Kasumi-1 (cell line): ENCODE measurements at places on chromosomes 7 and 10.

- DNase-seq: peak; percentile 63
Measured at GRCh38 chr10:80443531-80443974, 10.6 kb upstream of the TSPAN14 start.

DNA sequence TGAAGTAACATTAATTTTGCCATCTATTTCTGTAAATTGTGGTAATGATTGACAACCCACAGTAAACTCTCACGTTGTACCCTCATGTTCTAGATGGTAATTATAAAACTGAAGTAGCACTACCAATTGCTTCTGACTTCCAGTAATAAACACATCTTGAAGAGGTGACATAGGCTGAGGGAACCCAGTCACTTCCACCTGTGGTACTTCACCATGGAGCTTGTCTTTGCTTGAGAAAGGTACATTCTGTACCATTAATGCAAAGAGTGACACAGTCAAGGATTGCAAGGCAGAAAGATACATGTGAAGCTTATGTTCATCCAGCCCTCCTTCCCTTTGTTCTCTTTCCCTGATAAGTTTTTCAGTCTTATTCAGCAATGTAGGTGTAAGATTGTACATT is 11.2 kb downstream of the CAPZA2 start:
- no peak for DNase-seq

- DNase-seq: no peak
Measured at GRCh38 chr7:100699018-100699417, 5.0 kb upstream of the GIGYF1 start.

DNA sequence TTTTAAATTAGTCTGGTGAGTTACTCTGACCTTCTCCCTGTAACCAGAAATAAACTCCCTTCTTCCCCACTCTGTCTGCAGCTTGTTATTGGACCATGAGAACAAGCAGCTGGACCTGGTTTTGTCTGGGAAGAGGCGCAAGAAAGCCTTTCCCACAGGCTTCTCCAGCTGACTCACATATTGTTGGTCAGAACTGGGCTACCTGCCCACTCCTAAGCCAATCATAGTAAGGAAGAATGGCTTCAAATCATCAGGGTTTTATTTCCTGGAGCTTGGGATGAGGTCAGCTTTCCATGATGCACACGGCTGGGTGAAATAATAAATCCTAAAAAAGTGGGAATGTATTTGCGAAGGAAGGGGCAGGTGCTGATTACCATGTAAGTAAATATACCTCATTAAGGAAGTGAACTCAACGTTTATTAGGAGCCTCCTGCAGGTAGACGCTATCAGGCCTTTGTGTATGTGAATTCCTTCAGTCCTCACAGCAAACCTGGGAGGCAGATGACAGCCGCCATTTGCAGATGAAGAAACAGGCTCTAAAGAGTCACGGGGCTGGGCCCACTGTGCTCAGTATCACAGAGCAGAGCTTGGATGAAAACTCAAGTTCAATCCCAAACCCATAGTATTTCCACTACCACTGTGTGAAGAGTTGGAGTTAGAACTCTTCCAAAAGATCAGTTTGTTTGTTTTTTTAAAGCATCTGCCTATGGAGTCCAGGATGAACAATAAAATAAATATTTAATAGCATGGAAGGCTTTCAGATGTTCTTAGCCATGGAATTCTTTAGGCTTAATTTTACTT is 32.8 kb downstream of the IL15RA start:
- DNase-seq: no peak

- no peak for DNase-seq
Measured at GRCh38 chr10:127290850-127291249, 94.5 kb upstream of the INSYN2A start.

DNA sequence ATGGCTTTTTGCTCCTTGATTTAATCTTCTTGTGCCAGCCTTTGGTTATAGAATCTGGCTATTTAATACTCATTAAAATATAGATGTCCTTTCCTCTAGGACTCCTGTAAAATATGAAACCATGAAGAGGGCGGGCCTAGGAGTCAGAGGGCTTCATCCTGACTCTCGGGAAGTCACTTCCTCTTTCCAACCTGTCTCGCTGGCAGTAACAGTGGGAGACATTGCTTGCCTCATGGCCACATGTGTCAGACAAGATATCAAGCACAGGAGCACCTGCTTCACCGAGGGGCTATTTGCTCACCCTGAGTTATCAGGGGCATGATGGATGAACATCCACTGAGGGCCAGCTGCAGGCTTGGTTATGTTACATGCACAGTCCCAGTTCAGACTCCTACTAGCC is 31.0 kb downstream of the SLIT1 start:
- DNase-seq: peak; percentile 57

DNA sequence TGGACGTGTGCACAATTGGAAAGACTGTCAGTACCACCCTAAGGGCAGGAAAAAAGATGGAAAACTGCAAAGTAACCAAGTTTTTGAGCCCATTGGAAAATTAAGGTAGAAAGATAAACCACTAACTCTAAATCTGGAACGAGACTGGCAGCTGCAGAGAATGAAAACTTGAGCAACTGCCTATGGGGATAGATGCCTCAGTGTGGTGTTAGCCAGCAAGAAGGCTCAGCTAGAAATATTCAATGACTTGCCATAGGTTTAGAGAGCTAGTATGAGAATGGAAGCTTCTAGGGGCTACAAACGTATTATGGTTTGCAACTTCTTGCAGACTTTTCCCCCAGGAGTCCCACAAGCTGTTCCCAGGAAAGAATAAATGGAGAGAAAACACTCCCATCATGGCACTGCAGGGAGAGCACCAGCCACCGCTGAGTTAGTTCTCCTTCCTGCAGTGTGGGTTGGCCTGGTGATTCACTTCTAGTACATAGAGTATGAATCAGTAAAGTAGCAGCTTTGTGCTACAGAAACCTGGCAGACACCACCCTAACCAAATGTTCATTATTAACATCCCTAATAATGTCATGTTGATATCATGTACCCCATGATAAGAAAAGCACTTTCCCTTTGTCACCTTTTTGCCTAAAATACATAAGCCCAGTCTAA is 372.4 kb upstream of the VWC2 start:
- DNase-seq: no peak

GRCh38 chr10:73060738-73061635 is 35.7 kb downstream of the P4HA1 start:
- peak; percentile 77 for DNase-seq

DNA sequence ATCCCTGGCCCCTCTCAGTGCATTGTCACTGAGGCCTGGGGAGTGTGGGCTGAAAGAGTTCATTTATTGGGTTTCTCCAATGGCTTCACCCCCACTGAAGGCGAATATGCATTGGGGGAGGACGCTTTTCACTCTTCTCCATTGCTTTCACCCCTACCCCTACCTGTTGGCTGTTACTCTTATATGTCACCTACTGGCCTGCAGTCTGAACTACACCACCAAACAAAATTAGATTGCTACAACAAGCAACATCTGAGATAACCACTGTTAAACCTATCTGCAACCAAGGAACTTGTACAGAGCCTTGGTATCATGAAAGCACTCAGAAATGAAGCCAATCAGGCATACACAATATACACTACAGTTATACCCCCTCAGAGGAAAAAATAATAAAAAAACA is 203.7 kb downstream of the REEP3 start:
- peak; percentile 23 for DNase-seq

DNA sequence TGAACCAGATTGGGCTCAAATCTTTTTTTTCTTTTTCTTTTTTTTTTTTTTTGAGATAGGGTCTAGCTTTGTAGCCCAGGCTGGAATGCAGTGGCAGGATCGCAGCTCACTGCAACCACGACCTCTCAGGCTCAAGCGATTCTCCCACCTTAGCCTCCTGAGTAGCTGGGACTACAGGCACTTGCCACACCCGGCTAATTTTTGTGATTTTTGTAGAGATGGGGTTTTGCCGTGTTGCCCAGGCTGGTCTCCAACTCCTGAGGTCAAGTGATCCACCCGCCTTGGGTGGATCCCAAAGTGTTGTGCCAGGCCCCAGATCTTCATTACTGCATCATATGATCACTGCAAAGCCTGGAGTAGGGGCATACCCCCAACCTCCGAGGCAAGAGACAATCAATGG is 2.8 kb downstream of the DNAJC30 start:
- no peak for DNase-seq

- DNase-seq: no peak
Measured at GRCh38 chr7:68922850-68923249, 675.4 kb upstream of the AUTS2 start.

- DNase-seq: no peak
Measured at GRCh38 chr10:61068471-61068870, 124.5 kb upstream of the RHOBTB1 start.

DNA sequence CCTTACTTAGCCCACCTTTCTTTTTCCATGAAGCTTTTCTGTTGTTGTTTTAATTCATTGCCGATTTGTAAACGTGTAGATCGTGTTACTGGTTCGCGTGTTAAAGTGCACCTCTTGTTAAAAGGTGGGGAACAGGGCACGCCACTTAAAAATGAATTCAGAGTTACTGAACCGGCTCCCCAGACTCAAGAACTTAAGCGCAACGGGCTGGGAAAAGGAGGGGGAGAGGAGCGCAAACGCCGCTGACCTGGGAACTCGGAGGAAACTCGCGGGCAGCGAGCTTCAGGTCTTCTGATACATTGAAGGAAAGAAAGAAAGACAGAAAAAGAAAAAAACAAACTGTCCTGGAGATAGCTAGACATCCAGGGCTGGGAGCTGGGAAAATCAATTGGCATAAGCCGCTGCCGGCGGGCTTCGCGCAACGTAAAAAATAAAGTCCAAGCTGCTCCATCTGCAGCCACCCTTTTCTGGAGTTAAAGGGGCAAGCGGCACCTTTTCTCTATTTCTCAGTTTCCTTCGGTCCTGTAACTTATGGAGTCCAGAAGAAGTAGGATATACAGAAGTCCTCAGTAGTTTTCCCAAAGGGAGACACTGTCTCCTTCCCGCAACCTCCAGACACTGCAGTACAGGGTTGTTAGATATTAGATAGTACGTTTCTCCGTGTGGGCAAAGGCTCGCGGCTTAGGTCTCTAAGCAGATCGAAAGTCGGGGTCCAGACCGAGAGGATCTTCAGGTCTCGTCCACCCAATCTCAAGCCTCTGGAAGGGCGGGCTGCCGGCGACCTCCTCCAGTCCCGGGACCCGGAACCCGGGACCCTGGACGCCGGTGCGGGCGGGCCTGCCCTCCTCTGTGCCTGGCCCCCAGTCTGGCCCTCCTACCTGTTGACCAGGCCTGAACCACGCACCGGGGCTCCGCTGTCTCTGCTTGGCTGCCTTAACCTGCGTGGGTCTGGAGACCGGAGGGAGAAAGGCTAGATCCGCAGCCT is 1.8 kb upstream of the DLX6 start:
- no peak for DNase-seq

DNA sequence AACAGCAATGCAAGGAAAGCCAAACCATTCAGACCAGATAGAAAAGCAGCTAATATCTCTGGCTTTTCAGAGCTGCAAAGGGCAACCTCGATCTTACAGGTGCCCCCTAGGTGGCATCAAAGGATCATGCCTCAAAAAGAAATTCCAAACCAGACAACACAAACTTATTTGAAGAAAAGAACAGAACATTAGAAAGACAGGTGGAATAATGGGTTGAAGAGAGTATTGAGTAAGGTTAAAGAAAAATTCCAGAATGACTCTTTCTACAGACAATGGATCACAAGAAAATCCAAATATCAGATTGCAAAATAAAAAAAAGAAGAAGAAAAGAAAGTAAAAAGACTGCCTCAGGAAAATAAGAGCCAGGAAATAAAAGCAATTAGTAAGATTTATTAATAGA is 213.7 kb downstream of the ELMO1 start:
- peak; percentile 30 for DNase-seq

DNA sequence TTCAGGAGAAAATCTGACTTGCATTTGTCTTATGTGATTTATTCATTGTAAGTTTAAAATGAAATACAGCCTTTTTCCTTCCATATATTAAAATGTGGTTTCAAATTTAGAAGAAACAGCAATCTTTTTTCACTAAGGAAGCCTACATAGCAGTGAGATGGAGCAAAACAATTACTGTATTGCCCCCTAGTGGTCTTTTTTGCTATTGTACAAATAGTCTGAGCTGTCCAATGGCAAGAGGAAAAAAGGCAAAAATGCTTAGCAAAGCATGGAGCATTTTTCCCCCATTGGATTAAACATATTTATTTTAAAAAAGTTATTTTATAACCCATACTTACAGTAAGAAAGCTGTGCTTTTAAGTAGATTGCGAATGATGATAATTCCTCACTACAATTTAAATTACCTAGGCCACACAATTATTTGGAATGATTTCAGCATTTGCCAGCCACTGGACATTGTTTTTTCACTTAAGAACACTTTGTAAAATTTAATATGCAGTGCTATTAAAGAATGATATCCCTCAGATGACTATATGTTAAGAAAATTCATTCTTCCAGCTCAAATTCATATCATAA is 119.5 kb downstream of the CPED1 start:
- peak; percentile 70 for DNase-seq

- DNase-seq: peak; percentile 28
Measured at GRCh38 chr10:101397140-101397539, 43.2 kb downstream of the BTRC start.

- peak; percentile 73 for DNase-seq
Measured at GRCh38 chr7:155380221-155380861, 77.6 kb upstream of the EN2 start.

DNA sequence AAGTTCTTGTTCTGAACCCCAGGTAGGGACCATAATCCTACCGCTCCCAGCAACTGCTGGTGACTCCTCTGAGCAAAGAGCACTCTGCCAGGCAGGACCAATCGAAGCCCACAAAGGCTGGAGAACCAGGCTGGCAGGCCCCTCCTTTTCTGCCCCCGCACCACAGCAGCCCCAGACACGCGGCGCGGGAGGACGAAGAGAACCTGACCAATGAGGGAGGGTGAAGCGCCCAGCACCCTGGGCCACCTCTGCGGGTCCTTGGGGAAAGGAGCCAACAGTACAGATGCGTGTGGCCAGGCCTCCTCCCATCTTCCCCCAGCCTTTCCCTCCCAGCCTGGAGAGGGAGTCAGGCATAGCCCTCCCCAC is 25.9 kb downstream of the CTBP2 start:
- DNase-seq: no peak

DNA sequence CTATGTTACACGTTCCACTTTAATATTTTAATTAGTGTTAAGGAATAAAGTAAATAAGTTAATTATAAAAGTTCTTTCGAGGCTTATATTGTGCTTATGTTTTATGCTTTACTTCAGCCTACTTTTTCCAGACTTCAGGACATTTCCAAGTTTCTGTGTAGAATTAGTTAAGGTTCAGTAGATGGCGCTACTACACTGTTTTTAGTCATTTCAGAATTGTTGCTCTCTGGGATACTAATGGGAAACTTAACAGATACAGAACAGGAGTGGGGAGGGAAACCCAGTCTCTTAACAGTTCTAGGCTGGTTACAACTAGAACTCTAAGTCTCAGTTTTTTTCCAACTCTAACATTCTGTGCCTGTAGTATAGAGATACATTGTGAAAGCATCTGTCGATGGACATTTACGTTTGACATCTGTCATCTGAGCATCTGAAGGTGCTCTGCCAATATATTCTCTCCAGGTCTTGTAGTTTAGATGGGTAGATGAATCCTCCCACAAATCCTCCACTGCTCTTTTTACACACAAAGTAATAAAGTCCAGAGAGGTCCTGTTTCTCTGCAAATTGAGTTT is 56.8 kb upstream of the FAM171A1 start:
- DNase-seq: peak; percentile 83

- no peak for DNase-seq
Measured at GRCh38 chr10:109203646-109204353, 719.5 kb downstream of the XPNPEP1 start.
